ENCODE measurements at places on chromosomes 3 and 15.
A peak's percentile ranks its signal among the peaks of the same experiment; 100 is the strongest.

DNA sequence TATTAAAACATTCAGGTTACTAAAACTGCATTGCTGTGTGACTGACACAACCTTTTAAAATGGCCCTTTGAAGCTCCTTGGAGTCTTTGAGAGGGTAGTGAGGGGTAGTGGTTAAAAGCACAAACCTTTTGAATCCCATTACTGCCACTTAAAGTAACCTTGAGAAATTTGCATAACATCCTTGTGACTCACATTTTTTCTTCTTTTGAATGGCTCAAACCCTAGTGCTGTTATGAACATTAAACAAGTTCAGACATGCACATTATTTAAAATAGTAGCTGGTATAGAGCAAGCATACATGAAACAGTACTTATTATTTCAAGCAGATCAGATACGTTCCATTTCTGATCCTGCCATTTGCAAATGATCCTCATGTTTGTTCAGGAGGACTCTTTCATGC lies 3.7 kb upstream of the CLDN1 start:
- DNase-seq: no peak

- peak; percentile 32 for DNase-seq
These were observed 1.5 kb downstream of the UBE2Q2 start for GRCh38 chr15:75844629-75845335.

DNA sequence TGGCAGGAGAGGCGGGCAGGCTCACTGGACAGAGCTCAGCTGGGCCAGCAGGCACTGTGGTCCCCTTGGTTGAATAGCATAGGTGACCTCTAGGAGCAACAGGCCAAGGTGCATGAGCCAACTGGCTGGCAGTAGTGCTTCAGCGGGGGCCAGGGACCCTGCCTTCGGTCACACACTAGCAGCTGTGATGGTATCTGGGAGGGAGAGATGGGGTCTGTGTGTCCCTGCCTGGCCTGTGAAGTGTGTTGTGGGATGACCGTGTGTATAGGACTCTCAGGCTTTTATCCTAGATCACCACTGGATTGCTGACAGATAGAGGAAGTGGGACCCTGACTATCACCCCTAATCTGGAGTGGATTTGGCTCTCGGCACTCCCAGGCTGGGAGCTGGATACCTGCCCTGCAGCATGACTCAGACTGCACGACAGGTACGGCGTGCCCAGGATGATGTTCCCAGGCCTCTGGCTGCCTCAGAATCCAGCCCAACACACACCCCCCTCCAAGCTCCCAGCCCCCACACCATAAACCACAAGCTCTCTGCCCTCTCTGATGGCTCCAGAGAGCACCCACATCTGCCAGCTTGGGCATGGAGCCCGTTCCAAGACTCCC lies 7.8 kb downstream of the RPS17 start:
- DNase-seq: no peak

DNA sequence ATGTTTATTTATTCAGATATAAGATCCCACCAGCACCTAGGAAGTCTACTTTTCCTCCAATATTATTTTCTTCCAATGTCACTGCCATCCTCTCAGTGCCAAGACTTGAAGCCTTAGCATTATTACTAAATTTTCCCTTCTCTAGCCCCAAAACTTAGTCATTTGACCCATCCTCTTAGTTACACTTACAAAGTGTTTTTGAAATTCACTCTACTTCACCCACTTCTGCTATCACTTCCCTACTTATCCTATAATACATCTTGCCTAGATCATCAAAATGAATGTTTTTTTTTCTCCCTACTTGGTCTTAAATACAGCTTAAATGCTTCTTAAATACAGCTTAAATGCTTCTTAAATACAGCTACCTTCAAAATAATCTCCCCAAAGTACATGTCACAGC lies 376.6 kb downstream of the RSL24D1 start:
- no peak for DNase-seq

GRCh38 chr15:31024979-31025378 lies 33.6 kb upstream of the MTMR10 start:
- DNase-seq: no peak

Data from CD4-positive, alpha-beta memory T cell (primary cell).